Fibroblast of gingiva (primary cell): ENCODE measurements at places on chromosomes 7 and 10.

DNA sequence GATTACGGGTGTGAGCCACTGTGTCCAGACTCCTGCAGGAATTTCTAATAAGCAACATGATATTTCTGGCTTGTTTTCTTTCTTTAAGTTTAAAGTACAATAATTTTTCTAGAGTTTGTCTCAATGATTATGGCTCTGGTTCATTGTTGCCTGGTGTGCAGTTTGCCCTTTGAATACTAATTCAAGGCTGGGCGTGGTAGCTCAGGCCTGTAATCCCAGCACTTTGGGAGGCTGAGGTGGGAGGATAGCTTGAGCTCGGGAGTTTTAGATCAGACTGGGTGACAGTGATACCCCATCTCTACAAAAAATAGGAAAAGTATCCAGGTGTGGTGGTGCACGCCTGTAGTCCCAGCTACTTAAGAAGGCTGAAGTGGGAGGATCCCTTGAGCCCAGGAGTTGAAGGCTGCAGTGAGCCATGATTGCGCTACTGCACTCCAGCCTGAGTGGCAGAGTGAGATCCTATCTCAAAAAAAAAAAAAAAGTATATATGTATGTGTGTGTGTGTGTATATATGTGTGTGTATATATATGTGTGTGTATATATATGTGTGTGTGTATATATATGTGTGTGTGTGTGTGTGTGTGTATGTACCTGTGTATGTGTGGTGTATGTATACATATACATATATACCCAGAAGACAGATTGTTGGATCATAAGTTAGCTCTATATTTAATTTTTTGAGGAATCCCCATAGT is 8.2 kb downstream of the ADIRF start:
- DNase-seq, result no peak

- DNase-seq, result no peak
Measured at GRCh38 chr10:122341141-122341810, 33.2 kb upstream of the PLEKHA1 start.

DNA sequence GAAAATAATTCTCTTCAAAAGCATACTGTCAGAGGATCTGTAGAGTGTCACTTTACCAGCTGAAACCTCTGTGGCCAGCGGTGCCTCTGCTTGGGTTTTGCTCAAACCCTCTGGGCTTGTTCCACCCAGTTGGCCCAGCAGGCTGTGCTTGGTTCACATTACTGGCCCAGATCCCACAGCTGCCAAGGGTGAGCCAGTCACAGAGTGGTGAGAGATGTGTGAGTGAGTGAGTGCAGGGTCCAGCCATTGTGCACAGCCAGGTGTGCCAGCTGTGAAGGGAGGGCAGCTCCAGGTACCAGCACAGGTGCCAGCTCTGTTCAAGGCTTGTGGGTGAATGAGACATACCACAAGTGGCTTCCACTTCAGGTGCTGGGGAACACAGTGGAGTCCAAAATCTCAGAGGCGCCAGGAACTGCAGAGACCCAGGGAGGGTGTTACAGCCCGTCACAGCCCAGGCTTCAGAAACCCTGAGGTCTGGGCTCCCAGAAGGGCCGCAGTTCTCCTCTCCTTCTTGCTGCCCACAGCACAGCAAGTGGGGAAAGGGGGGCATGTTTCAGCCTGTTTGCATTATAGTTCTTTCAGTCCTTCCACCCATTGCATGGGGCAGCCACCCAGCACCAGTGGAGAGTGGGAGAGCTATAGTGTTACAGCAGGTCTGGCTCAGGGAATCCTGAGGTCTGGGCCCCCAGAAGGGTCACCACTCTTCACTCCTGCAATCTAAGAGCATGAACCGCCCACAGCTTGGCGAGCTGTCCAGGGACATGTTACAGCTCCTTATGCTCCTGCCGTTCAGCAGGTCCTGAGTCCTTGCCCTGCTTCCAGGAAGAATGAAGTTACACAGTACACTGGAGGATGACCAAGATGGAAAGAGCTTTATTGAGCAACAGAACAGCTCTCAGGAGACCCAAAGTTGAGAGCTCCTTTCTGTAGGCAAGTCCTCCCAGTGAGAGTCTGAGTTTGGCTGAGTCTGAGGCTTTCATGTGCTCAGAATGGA is 931.7 kb upstream of the SORCS1 start:
- no peak for DNase-seq

DNA sequence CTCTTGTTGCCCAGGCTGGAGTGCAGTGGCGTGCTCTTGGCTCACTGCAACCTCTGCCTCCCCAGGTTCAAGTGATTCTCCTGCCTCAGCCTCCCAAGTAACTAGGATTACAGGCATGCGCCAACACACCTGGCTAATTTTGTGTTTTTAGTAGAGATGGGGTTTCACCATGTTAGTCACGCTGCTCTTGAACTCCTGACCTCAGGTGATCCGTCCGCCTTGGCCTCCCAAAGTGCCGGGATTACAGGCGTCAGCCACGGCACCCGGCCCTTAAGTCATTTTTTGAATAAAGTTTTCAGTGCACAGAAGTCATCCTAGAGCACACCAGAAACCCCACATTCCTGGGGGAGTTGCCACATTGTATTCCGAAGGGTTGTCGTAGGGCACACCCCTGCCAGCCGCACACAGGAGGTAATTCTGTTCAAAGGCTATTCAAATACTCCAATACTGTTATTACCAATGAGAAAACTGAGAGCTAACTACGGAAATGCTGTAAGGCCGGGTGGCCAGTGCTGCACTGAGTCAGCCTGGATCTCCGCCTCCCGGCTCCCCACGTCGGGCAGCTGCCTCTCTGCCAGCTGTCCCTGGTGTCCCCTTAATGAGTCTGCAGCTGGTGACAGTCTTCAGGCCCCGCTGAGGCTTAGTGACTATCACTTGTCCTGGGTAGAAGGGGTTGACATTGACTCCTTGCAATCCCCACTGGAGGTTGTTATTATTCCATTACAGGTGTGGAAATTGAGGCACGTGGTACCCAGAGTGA is 8.6 kb upstream of the RFC2 start:
- no peak for DNase-seq
